Lung microvascular endothelial cell (primary cell): ENCODE measurements at places on chromosomes 6 and 20. TPM values are rescaled to one million over a fixed set of nuclear protein-coding genes. Genes with fewer than 3 reads are reported as not detected.

- no peak for DNase-seq
Measured at GRCh38 chr6:21321076-21321475, 272.5 kb upstream of the SOX4 start.

DNA sequence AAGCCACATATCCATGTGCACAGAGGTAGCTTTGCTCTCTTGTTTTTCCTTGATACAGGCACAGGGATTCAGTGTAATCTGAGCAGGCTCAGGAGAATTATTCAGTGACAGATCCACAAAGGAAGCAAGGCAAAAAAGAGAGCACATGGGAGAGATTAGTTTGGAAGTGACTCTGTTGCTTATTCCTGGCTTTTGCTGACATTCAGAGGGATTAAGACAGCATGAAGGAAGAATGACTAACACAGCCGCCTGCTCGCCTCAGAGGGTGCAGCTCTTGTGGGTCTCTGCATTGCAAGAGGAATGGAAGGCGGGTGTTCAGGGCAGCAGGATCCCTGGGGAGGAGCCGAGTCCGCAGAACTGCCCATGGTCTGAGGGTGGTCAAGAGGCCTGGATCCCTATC lies 203.4 kb upstream of the KCNQ5 start:
- no peak for DNase-seq

CRIP3 gene
- not detected in 2 replicates for total RNA-seq

- peak; percentile 75 for DNase-seq
Measured at GRCh38 chr20:23245553-23246181, 104.9 kb upstream of the NXT1 start.

GRCh38 chr20:23926944-23927872 lies 47.7 kb upstream of the CST5 start:
- DNase-seq: no peak

GRCh38 chr6:136763716-136764516 lies 28.4 kb downstream of the MAP3K5 start:
- DNase-seq: no peak

RNF182 gene
- total RNA-seq: under 0.01 and 0.22 TPM in 2 replicates

GRCh38 chr6:40308533-40309306 lies 278.4 kb downstream of the LRFN2 start:
- DNase-seq: peak; percentile 45

DNA sequence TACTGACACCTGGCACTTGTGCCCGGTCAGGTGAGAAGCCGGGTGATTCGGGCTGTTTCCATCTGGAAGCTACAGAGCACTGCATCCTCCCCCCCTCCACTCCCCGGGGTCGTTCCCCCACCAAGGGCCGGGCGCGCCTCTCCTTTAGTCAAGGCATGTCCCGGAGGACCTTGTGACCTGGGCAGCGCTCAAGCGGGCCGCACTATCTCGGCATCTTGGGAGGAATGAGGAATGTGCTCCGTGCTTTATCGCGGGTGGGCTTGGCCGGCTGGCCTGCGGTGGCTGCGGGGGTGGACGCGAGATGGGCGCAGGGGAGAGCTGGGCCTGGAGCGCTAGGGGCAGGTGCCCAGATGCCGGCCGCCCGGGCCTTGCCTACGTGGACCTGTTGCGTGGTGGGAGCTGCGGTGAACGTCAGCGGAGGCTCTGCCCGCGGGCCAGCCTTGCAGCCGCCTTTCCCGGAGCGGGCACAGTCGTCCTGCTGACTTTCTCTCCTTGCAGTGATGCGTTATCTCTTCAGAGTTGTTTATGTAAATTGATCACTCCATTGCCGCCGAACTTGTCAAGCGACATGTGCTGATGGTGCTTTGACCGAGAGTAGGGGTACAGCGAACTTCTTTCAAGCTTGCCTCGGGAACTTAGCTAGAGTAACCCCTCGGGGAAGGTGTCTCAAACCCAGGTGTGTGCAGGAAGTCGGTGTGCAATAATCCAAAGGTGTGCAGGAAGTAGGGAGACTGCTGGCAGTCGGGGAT lies 1.1 kb downstream of the LRRC1 start:
- DNase-seq: peak; percentile 51

DNA sequence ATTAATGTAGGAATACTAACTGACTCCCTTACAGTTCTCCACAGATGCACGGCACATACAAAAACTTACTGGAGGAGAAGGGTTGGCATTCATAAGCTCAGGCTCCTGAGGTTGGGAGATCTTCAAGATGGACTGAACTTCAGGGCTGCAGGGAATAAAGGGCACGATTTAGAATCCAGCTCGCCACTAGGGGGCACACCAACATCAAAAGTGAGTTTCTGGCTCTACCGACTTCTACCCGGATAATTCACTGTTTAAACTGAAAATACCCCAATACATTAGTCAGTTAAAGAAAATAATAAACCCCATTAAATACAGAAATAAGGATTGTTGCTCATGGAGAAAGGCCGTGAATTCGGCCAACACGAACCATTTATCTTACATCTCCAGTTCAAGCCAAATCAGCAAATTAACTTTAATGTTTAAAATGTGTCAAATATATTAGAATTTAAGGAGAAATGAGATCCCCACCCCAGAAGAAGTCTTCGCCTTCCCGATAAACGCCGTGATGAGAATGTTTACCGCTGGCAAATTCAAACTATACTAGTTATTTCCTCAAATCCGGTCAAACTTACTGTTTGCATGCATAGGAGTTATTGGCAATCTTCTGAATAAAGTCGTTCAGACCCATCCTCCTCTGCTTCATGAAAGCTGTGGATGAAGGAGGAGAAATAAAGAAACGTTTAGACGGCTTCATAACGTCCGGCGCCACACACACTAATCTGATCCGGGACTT lies 121.7 kb upstream of the SLC2A12 start:
- DNase-seq: peak; percentile 89

GRCh38 chr6:85354761-85355618 lies 94.9 kb upstream of the NT5E start:
- DNase-seq: peak; percentile 78

DNA sequence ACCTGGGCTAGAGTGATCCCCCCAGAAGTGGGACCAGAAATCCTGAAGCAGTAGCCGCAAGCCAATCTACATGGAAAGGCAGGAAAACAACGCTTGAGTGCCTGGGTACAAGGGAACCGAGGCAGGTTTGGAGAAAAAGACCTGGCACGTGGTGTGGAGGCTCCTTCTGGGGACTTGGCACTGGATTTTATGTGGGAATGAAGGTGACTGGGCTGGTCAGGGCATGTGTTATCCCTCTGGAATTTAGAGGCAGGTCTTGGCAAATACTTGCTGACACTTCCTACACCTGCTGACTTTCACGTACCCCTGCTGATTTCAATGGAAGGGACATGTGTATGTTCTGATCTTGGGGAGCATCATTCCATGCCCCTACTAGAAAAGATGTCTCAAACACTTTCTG lies 25.0 kb upstream of the FAM217A start:
- DNase-seq: no peak

NKAIN2 gene
- total RNA-seq: not detected in 2 replicates

GRCh38 chr20:10651227-10651990 lies 22.4 kb downstream of the JAG1 start:
- peak; percentile 91 for DNase-seq

LY6G6D gene
- not detected in 2 replicates for total RNA-seq

DNA sequence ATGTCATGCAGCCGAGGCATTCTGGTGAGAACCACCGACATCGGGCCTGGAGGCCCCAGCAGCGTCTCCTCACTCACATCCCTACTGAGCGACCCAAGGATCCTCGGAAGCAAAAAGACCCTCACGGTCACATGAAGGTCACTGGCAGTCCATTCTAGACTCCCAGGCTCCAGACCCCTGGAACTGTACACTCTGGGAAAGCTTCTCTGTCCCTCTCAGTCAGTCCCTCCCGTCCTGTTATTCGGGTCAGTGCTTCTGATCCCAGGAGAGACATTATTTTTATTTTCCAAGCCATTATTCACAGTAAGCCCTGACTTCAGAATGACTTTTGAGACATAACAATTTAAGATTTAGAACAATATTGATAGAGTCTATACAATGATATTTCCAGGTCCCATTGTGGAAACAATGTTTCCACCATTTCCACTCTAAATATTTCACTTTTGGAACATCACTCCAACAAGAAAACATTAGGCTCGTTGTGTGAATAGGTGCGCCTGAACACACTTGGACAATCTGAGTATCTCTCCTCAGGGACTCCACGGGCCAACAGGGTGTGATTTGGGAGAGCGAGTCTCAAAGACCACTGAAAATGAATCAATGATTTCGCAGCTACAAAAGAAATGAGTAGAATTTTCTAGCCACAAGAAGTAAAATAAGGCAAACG lies 199.7 kb downstream of the SOD2 start:
- no peak for DNase-seq

DNA sequence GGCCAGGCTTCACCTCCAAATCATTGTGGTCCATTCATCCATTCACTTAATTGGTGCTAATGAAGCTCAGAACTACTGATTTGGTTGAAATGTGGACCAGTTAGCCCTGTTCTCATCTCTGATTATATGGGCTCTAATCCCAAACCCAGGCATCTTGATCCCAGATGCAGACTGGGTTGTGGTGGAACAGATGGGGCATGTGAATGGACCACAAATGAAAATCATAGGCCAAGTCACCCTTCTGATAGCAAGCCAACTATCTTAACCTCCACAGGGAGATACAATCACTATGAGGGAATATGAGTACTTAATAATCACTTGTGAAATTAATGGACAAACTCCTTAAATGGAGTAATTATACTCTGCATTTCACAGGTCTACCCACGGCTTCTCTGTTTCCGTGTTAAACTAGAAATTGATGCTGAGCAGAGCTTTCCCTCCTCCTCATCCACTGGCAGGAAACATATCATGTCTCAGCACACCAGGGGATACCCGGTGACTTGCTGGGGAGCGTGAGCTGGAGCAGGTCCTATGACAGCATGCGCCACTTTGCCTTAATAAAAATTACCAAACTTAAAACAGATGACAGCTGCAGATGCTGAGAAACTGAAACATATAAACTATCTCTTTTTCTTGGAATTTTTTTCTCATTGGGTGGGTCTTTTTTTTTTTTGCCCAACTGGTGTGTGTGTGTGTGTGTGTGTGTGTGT lies 108.8 kb upstream of the HEY2 start:
- DNase-seq: no peak

DNA sequence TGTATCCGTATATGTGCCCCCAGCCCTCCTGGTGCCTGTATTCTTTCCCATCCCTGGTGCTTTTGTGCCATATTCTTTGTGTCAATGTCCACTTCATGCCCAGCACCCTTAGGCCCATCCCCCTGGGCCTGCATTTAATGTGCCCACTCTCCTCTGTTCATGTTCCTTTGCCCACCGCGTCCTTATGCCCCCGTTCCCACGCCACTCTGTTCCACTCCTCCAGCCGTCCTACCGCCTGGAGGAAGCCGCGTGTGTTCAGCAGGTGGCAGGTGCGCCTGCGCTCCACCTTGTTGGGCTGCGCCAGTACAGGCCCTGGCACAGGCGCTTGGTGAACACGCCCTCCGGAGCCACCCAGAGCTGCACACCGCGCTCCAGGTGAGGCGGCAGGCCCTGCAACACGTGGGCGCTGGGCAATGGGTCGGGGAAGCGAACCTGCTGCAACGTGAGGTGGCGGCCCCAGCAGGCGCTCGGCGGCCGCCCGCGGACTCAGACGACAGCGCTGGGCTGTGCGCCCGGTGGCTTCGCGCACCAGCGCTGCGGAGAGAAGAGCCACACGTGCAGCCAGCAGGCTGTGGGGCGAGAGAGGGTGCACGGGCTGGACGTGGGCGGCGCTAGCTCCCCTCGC lies 4.0 kb upstream of the FOXS1 start:
- no peak for DNase-seq

TMEM200A gene
- 0.20 and 0.65 TPM in 2 replicates for total RNA-seq

DNA sequence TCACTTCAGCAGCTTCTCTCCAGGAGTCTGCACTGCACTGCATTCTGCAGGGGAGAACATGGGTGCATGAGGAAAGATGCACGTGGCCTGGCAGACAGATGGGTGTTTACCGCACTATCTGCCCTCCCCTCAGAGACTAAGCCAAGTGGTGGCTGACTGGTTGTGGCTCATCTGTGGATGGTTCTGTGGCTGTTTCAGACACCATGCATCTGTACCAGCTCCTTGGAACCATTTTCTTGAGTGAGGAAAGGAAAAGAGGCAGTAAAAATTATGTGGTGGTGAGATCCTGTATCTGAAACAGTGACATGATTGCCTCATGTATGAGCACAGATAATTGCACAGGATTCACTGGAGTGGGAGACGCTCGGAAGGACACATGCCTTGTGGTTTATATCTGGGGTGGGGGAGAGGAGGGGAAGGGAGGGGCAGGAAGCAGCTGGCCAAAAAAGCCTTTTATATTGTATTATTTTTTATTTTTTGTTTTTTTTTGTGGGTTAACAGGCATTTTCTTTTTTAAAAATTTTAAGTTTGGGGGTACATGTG lies 161.7 kb downstream of the ERMARD start:
- DNase-seq: no peak

CFAP61 gene
- not detected in 2 replicates for total RNA-seq

GRCh38 chr6:159254186-159254585 lies 85.0 kb downstream of the FNDC1 start:
- no peak for DNase-seq

DNA sequence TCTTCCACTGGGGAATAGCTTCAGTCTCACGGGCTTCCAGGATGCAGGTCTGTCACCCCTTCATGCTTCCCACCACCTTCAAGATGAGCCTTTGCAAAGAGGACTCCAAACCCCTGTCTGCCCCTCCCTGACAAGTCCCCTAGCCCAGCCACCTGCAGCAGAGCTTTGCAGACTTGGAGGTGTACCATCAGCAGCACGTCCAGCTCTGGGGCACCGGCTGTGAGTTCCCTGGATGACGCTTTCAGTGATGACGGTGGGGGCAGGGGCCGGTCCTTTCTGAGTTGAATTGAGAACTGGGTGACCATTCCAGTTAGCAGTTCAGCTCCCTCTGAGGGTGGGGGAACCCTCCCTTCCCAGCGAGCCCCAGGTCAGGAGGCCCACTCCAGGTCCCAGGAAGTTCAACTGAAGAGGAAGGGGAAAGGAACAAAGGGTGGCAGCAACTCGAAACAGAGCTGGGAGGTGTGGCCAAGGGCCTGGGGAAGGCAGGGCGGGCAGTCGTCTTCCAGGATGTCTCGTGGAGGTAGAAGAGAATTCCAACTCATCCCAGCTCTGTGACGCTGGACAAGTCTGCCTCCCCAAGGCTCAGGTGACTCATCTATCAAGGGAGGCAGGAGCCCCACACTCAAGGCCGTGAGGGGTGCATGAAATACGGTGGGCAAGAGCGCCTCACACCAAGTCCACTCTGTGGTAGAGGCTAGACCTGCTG lies 86.0 kb downstream of the PTPN1 start:
- DNase-seq: no peak
